ENCODE measurements at places on chromosomes 4 and X.

DNA sequence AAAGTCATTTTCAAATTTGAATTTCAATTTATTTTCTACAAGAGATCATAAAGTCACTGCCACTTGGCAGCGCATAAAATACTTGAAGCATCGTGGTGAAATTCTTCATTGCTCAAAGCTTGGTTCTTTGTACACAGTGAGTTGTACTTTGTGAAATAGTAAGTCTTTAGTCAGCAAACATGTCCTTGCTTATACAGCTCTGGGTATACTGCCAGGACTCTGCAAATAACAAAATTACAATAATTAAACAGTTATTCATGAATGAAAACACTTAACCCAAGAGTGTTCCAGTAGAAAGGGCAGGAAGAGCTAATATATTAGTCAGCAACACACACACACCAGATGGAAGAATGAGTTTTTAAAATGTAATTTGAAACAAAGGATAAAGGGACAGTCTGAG lies 1300.9 kb upstream of the DIAPH2 start:
- DNase-seq, result no peak

- DNase-seq, result no peak
Measured at GRCh38 chr4:8641256-8641655, 48.7 kb downstream of the CPZ start.

GRCh38 chr4:123399627-123400358 lies 3.2 kb downstream of the SPRY1 start:
- DNase-seq, result no peak

DNA sequence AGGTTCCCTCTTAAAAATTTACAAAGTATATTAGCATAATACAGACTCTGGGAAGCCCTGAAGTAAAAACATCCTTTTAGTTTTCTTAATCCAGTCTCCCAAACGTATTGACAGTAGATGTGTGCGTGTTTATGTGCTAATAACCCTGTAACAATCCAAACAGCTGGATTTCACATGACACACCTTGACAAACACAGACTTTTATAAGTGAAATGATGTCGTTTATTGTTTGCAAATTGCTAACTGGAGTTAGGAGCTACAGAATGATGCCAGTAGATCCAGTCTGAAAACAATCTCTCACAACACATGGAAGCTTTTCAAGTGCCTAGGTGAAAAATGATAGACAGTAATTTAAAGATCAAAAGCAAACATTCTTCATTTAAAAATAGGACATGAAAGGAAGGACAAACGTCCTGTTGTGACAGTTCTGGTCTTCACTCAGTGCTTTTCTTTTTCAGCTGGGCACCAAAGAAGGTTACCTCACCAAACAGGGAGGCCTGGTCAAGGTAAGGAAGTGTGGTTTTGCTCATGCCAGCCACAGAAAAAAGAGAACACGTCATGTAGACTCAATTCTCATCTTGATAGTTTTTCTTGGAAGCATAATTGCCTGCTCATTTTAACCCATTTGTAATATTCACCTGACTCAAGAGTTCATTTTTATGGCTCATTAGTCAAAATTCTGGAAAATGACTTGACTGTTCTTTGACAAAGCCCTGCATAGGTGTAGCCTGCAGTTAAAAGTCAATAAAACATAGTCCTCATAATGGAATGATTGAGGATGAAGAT lies 32.9 kb downstream of the LAMTOR3 start:
- no peak for DNase-seq

- no peak for DNase-seq
Measured at GRCh38 chr4:151045907-151046306, 30.8 kb upstream of the LRBA start.

DNA sequence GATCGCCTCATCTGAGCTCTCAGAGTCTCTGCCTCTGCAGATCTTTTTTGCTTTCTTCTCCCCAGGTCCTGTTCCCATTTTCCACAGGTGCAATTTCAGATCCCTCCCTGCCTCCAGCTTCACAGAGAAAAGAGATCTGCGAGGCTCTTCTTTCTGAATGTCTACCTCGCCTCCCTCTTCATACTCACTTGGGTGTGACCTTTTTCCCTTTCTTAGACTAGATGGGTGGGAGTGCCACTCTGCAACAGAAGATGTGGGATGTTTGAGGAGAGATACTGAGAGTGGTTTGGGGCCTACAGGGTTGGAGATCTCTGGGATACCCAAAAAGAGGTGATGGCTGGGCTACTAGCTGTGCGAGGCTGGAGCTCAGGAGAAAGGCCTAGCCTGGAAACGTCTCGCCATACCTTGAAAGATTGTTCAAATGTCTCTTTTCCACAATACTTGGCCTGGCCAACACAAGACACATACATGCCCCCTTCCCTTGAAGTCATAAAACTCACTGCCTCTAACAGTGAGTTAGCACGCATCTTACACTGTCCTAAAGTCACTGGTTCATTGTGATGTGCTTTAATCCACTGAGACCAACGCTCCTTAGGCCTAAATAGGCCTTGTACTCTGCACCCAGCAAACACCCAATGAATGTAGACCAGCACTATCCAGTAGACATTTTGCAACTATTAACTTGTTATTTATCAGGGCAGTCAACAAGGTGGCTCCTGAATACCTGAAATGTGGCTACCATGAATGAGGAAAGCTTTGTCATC lies 33.6 kb downstream of the IRF2 start:
- no peak for DNase-seq

- no peak for DNase-seq
Measured at GRCh38 chrX:41118156-41118555, 32.9 kb downstream of the USP9X start.
